ENCODE measurements at places on chromosomes 4 and X. TPM values are rescaled to one million over a fixed set of nuclear protein-coding genes. Genes with fewer than 3 reads are reported as not detected.

Gene PORCN
- total RNA-seq: 7.3 TPM

Gene GPR173
- total RNA-seq: 21.2 TPM

GRCh38 chr4:7044137-7044930 is 1.2 kb downstream of the TADA2B start:
- DNase-seq: no peak

GRCh38 chr4:57184378-57185029 is 74.3 kb upstream of the IGFBP7 start:
- no peak for DNase-seq

Gene TNIP3
- under 0.01 TPM for total RNA-seq

DNA sequence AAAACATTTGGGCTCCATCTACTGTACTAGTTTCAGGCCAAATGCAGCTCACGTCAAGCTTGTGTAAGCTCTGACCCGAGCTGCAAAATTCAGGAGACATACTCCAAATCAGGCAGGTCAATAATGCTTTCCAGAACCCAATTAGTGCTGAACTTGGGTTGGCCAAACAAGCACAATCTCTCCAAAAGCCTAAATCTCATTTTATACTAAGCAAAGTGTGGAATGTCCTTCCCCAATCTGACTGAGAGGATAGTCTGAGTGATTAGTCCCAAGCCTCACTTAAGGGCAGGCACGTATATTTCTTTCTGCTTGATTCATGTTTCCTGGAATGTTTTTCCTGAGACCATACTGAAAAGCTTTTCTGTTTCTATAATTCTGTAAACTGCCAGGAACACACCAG is 79.9 kb downstream of the NKX6-1 start:
- no peak for DNase-seq

Gene MAGEA2
- not detected for total RNA-seq

Gene FRMD7
- 0.41 TPM for total RNA-seq

Gene SPANXA2
- not detected for total RNA-seq

GRCh38 chr4:19349416-19349815 is 902.3 kb upstream of the SLIT2 start:
- no peak for DNase-seq

DNA sequence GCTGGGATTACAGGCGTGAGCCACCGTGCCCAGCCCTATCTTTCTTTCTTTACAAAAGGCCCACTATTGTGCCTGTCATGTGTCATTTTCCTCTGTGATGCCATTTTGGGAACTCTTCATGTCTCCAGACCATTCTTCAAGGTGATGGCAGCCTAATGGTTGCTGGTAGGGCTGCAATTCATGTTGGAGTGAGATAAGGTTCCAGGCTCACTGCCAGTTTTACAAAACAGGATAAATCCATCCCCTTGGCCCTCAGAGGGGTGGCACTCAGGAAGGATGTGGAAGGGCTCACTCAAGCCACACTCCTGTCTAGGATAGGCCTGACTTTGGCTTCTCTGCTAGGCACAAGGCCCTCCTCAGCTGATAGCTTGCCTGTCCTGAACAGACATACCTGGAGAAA is 3.8 kb downstream of the TCEAL9 start:
- no peak for DNase-seq

- DNase-seq: no peak
Measured at GRCh38 chr4:78799551-78800495, 23.7 kb downstream of the BMP2K start.

- DNase-seq: no peak
Measured at GRCh38 chr4:25575611-25576010, 80.0 kb upstream of the SLC34A2 start.

GRCh38 chr4:158823461-158823873 is 54.6 kb downstream of the FNIP2 start:
- DNase-seq: no peak

- no peak for DNase-seq
Measured at GRCh38 chr4:127975121-127975770, 10.0 kb downstream of the ABHD18 start.

- no peak for DNase-seq
Measured at GRCh38 chrX:153802513-153803045, 8.1 kb downstream of the SSR4 start.

- DNase-seq: peak; percentile 28
Measured at GRCh38 chrX:68686097-68686977, 38.9 kb downstream of the STARD8 start.

Gene ATP1B4
- total RNA-seq: not detected

DNA sequence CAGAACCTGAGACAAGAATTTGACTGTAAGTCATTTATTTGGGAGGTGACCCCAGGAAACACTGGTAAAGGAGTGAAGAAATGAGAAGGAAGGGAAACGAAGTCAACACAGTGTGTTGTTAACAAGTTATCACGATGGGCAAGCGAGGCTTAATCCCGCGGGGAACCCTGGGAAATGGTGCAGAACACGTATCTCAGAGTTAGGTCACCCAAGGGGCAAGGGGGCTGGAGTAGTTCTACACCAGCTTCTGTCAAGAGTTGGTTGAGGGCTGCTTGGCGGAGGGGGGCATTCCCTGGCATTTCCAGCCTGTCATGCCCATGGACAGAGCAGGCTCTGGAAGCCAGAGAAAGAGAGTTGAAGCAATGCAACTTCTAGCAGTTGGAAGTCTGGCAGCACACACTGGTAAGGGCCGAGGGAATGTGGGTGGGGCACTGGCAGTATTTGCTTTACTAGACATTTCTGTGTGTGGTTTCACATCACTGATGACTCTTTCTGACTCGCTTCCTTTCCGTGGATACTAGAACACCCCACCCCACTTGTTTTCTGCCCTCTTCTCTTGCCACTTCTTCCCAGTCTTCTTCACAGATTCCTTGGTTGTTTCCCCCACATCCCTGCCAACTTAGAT is 52.2 kb upstream of the ADGRG2 start:
- no peak for DNase-seq

DNA sequence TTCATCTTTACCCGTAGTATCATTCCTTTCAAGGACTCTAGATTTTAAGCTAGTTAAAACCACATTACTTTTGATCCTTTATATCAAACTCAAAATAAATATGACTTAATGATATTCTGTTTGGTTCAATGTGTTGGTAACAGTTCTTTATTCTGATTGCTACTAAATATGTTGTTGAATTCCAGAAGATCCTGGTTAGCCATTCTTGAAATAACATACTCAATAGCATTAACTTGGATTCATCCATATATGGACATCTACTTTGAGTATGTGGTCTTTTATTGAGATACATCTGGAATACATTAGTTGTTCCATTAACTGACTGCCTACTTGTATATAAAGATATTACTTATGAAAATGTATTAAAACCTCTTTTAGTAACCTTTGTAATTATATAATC is 27.5 kb upstream of the PCDH18 start:
- no peak for DNase-seq

Gene CTSO
- 7.3 TPM for total RNA-seq

DNA sequence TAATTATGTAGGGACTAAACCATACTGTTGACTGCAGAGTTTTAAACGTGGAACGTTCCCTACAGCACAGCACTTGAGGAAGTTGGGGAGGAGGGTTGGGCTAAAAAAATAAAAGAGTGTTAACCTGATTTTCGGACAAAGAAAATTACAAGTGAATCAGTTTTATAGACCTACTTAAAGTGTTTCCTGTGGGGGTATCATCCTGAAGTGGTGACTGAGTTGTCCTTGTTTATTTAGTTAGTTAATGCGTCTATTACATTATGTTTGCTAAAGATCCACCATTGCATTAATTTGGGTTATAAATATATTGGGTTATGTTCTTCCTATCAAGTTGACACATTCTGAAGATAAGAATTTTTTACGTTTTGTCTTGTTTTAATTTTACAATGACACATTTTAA is 14.7 kb downstream of the UNC5C start:
- no peak for DNase-seq

Gene USP17L17
- total RNA-seq: not detected

- DNase-seq: no peak
Measured at GRCh38 chr4:23654791-23655190, 235.1 kb downstream of the PPARGC1A start.

GRCh38 chr4:30802622-30803323 is 82.6 kb downstream of the PCDH7 start:
- no peak for DNase-seq

DNA sequence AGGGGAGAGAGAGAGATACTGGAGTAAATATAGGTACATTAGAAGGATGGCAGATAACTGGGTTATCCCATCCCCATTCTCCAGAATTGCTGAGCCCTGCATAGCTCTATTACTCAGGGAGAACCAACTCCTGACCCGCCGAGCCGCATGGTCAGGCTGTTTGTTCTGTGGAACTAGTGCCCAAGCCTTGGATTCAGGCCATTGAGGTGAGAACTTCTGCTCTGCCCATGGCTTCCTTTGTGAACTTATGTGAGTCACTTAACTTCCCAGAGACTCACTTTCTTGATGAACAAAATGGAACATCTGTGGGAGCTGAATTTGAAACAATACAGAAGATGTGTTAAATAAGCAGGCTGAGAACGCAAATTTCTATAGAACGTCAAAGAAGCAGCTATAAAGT is 54.2 kb downstream of the SPATA18 start:
- no peak for DNase-seq

GRCh38 chr4:107791902-107792301 is 32.8 kb upstream of the SGMS2 start:
- DNase-seq: no peak

Gene USP17L21
- total RNA-seq: not detected

Gene JADE1
- total RNA-seq: 28.5 TPM

Gene NR3C2
- 5.7 TPM for total RNA-seq

Gene NAP1L3
- total RNA-seq: 136 TPM

Gene LRRC66
- total RNA-seq: 0.41 TPM

DNA sequence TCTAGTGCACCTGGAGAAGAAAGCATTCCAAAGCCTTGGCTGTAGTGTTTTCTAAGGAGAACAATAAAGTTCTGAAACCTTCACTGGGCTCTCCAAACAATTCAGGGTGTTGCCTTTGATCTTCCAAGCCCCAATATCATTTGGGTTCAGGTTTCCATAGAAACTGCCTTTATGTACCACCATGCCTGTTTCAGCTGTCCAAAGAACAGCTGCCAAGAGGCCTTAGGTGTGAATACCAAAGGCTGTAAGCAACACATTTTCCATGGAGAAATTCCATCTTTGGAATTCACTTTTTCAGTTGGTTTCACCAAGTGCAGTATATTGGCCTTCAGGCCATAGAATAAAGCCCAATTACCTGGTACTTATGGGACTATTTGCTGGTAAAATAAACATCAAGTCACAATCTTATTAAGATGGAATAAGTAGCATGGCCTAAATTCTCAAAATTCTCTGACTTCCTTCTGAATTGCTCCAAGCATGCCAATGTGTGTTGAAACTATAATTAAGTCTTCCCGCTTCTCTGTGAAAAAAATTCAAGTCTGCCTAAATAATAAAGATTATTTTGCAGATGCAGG is 61.9 kb downstream of the COX18 start:
- no peak for DNase-seq

DNA sequence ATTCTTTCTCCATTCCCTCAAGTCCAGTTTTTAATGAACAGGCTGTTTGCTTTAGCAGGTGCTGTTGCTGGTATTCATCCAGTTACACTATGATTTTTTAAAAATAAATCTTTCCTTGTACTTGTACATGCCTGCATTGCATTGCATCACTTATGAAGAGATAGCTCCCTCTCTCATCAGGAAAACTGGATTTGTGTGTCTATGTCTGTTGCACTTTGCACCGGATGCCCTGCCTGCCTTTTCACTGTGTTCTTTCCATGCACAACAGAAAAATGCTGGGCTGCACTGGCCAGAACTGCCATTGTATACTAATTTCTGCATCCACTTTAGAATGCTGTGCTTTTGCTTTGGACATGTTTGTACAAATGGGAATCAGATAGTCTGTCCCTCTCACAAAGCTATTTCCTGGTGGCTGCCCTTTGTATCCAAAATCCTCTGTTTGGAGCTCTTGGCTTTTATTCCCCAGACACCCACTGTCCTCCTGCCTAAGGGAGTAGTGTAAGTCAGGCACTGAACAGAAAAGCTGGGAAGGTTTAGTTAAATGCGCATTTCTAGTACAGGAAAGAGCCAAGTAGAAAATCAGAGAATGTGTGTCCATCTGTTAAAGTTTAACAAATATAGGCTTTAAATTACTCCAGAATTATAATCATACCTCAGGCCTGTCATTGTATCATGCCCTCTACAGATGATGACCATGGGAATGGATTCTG is 119.1 kb downstream of the MBNL3 start:
- no peak for DNase-seq

GRCh38 chr4:12770351-12770750 is 713.8 kb downstream of the RAB28 start:
- no peak for DNase-seq

DNA sequence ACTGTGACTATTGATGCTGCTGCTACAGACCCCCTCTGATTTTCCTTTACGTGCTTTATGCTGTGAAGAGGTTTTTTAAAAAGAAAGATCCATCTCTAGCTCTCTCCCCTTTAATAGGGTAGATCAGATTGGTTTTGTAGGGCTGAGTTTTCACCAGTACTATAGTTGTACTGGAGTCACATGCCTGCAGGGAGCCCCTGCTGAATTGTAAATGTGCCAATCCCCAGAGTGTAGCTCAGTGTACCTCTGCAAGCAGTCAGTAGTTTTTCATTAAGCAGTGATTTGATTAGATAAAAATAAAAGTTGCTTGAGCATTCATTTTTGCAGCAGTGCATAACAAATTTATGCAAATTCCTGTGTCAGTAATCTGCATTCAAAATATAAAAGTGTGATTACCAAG is 179.2 kb downstream of the IL1RAPL2 start:
- DNase-seq: no peak

- no peak for DNase-seq
Measured at GRCh38 chr4:87677731-87678130, 27.7 kb downstream of the DMP1 start.

GRCh38 chrX:102849396-102849795 is 87.7 kb upstream of the RAB40AL start:
- DNase-seq: no peak

Gene IRS4
- total RNA-seq: 1.2 TPM

DNA sequence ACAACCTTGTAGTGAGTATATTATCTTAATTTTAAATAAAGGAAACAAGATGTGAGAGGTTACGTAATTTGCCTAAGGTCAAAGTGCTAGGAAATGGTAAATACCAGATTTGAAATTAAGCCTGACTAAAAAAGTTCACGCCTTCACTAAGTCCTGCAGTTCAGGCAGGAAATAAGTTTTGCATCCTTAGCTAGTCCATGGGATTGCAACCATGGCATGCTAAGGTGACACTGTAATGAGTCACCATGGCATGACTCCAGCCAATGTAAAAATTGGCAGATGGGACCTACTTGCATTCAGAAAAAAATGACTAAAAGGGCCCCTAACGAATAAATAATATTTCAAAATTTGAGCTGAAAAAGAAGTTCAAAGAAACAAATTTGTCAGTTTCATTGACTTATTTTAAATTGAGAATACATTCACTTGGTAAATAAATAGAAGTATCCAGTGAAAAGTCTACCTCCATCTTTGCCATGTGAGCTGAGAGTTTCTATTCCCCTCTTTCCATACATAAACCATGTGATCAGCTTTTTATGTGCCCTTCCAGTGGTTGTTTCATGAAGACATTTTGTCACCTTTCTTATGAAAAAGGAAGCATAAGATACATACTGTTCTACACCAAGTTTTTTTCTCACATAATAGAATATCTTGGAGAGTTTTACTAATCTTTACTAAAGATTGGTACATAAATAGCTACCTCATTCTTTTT is 72.4 kb downstream of the ANKRD50 start:
- DNase-seq: no peak

Data from frontal cortex (tissue), 4 donors.